Activated B cell treated with CpG ODN at 0.5 μM for 24 hours (primary cell): ENCODE measurements at places on chromosomes 4 and X. TPM values are rescaled to one million over a fixed set of nuclear protein-coding genes. Genes with fewer than 3 reads are reported as not detected.

Gene TMPRSS11F
- total RNA-seq, result not detected in 2 replicates

Gene CXorf58
- total RNA-seq, result not detected in 2 replicates

Gene KDR
- total RNA-seq, result not detected in 2 replicates

Gene ETDB
- not detected in 2 replicates for total RNA-seq

Gene COL4A6
- not detected in 2 replicates for total RNA-seq

Gene GABRA4
- not detected in 2 replicates for total RNA-seq

Gene UNC5C
- total RNA-seq, result not detected in 2 replicates

Gene XK
- total RNA-seq, result 0.11 and 0.24 TPM in 2 replicates

Gene CCDC160
- total RNA-seq, result not detected in 2 replicates

Gene ARHGAP4
- 151 and 158 TPM in 2 replicates for total RNA-seq

Gene F11
- not detected in 2 replicates for total RNA-seq

Gene LCORL
- 11.9 and 12.6 TPM in 2 replicates for total RNA-seq
